ENCODE measurements at places on chromosomes 2 and 18. TPM values are rescaled to one million over a fixed set of nuclear protein-coding genes. Genes with fewer than 3 reads are reported as not detected.

PRSS56 gene
- total RNA-seq = 2.6 TPM

NOSTRIN gene
- 9.2 TPM for total RNA-seq

ABCG5 gene
- total RNA-seq = not detected

ANKRD62 gene
- not detected for total RNA-seq

C2orf81 gene
- total RNA-seq = 1.4 TPM

RMND5A gene
- total RNA-seq = 41.3 TPM

POMC gene
- total RNA-seq = 3.5 TPM

YPEL5 gene
- 33.4 TPM for total RNA-seq

MROH2A gene
- not detected for total RNA-seq

NEU2 gene
- not detected for total RNA-seq

NAT8 gene
- not detected for total RNA-seq

GPR45 gene
- not detected for total RNA-seq

ANKRD30B gene
- total RNA-seq = under 0.01 TPM

TLX2 gene
- total RNA-seq = not detected

ALPG gene
- total RNA-seq = not detected

LHCGR gene
- total RNA-seq = 0.44 TPM

CFAP221 gene
- 0.22 TPM for total RNA-seq

GKN1 gene
- 0.09 TPM for total RNA-seq

ATP6V1C2 gene
- total RNA-seq = 1.1 TPM

FAM124B gene
- 8.8 TPM for total RNA-seq

ZSWIM2 gene
- not detected for total RNA-seq

RIOK3 gene
- total RNA-seq = 59.6 TPM

DLGAP1 gene
- 2.8 TPM for total RNA-seq

FAP gene
- 89.1 TPM for total RNA-seq

KIAA2012 gene
- total RNA-seq = 0.31 TPM

REG1B gene
- not detected for total RNA-seq

CHRND gene
- 83.7 TPM for total RNA-seq

IL1RL1 gene
- total RNA-seq = 0.31 TPM

HJURP gene
- total RNA-seq = 6.2 TPM

INHA gene
- total RNA-seq = 0.27 TPM

CCDC150 gene
- total RNA-seq = 4.6 TPM

CD302 gene
- total RNA-seq = 18.1 TPM

RRM2 gene
- total RNA-seq = 12.2 TPM

TCF23 gene
- 0.35 TPM for total RNA-seq

SCYGR4 gene
- total RNA-seq = not detected

APLF gene
- 5.5 TPM for total RNA-seq

CHCHD5 gene
- 20.1 TPM for total RNA-seq

CABYR gene
- 2.8 TPM for total RNA-seq

CD8B2 gene
- 0.09 TPM for total RNA-seq

ANKRD30BL gene
- total RNA-seq = 0.22 TPM

ETAA1 gene
- total RNA-seq = 13.8 TPM

MOCOS gene
- total RNA-seq = 0.13 TPM

GPN1 gene
- total RNA-seq = 26.3 TPM

EMILIN1 gene
- total RNA-seq = 76.9 TPM

CSRNP3 gene
- total RNA-seq = 15.6 TPM

VIL1 gene
- not detected for total RNA-seq

TBR1 gene
- total RNA-seq = not detected

STARD6 gene
- total RNA-seq = 0.18 TPM

AMER3 gene
- 0.09 TPM for total RNA-seq

TET3 gene
- total RNA-seq = 5.5 TPM

DYNAP gene
- not detected for total RNA-seq

Measured in muscle of leg (tissue), 16 donors.